ENCODE measurements at places on chromosomes 11 and 22. TPM values are rescaled to one million over a fixed set of nuclear protein-coding genes. Genes with fewer than 3 reads are reported as not detected.

The MPEG1 gene
- 59.6 TPM for total RNA-seq

The C2CD3 gene
- total RNA-seq: 44.3 TPM

The CRYAB gene
- not detected for total RNA-seq

- no peaks in the 10 kb centered on the region for H3K27me3 ChIP-seq
- peaks cover 36% of the 10 kb centered on the region for H3K4me1 ChIP-seq
- peaks cover 35% of the 10 kb centered on the region for H3K36me3 ChIP-seq
- H3K27ac ChIP-seq: no peak overlapping the region
- no peak overlapping the region for H3K4me3 ChIP-seq
Measured at GRCh38 chr11:108734956-108735559, 70.2 kb downstream of the DDX10 start.

The OR8A1 gene
- not detected for total RNA-seq

- no peaks in the 10 kb centered on the region for H3K4me1 ChIP-seq
- H3K27me3 ChIP-seq: no peaks in the 10 kb centered on the region
- no peaks in the 10 kb centered on the region for H3K36me3 ChIP-seq
- DNase-seq: no peak
- no peak overlapping the region for H3K27ac ChIP-seq
Measured at GRCh38 chr11:93529707-93530467, 13.3 kb downstream of the SMCO4 start.

All from Karpas-422 (cell line).